Stimulated activated CD8-positive, alpha-beta memory T cell treated with anti-CD3 and anti-CD28 coated beads, Interleukin-2, amount 100 ng/mL, for 48 hours (primary cell): ENCODE measurements at places on chromosomes 4 and X.
A peak's percentile ranks its signal among the peaks of the same experiment; 100 is the strongest.

DNA sequence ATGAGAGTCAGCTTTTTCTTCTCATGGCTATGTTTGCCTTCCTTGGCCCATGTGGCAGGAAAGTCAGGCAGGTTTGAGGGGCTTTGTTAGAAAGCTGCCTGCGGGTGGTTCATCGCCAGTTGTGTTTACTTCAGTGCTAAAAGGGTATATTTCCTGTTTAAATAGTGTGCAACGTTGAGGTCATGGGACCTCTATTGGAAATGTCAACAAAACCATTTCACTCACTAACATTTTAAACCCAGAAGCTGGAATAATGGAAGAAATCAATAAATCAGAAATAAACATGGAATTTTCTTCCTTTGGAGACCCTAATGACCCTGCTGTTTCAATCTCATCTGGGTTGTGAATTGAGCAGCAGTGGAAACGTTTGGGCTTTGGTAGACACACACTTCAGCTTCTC, 185.8 kb downstream of the ANKRD50 start:
- no peak for DNase-seq

GRCh38 chrX:23304881-23305280, 29.8 kb upstream of the PTCHD1 start:
- DNase-seq = no peak

DNA sequence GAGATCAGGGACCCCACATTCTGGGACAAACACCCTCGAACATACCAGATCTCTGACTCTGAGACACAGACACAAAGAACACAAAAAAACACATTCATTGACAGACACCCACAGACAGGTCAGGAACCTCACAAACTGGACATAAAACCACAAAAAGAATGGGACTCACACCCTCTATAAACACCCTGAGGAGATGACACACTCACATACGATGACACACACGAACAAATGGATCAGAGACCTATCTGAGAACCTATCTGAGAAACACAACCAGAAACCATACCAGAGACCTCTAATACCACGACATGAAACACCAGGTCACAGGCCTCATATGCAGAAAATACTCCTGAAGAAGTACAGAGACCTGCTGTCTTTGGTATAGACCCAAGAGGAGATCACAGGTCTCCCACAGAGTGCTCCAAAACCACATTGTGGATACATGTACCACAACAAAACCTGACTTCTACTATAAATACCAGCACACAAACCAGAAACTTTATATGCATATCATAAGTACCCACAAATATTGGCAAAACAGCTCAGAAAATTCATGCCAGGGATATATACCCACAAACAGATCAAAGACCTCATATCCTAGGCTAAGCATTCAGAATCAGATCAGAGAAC, 19.5 kb downstream of the SUV39H1 start:
- DNase-seq = no peak

- no peak for DNase-seq
Observed at GRCh38 chr4:67109276-67109675, 436.0 kb downstream of the CENPC start.

- DNase-seq = no peak
Observed at GRCh38 chrX:1589356-1590130, 1.9 kb upstream of the AKAP17A start.

DNA sequence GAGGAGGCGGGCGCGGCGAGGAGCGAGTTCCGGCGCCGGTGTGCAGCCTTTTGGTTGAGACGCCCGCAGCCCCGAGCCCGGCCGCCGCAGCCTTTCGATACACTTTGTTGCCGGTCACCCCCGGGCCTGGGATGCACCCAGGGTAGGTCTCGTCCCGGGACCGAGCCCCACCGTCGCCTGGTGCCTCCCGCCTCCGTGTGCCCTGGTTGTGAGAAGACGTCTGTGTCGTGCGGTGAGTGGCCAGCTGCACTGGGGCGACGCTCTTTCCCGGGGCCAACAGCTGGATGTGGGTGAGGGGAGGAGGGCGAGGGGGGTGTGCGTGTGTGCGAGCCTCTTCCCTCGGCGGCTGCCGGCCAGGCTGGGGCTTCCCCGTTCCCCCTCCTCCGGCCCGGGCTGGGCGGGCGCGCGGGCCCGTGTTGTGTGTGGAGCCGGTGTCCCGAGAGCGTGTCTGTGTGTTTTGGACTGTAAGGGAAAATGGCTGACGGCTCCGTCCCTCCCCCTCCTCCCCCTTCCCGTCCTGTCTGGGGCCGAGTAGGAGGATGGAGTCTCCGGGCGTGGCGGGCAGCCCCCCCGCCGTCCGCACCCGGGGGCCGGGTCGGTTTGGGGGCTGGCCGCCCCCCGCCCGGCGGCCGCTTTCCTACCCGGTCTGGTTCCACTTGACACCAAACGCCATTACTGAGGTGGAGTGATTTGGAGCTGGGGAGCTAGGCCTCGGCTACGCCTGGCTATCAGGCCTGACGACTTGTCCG, 807 bp downstream of the USP9X start:
- DNase-seq = peak; percentile 8
